Activated naive CD4-positive, alpha-beta T cell (primary cell): ENCODE measurements at places on chromosomes 1 and 21.

GRCh38 chr1:21845646-21846641 is 33.9 kb downstream of the LDLRAD2 start:
- DNase-seq, result no peak

DNA sequence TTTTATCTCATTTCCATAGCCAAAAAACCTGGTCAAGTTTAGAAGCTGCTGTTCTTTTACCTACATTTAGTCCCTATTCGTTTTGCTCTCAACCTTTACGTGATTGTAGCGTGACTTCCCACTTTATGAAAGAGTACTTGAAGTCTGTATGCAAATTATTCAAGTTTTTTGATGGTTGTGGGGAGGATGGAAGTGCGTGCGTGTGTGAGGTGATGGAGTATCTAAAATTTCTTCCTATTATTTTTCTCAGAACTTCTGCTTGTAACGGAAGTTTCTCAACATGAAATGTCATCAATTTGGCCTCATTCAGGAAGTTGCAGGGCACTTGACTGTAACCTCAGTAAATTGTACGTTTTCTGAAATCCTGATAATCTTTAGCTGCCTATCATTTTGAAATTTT is 64.0 kb downstream of the SAMSN1 start:
- DNase-seq, result no peak

GRCh38 chr1:181451661-181452230 is 31.6 kb upstream of the CACNA1E start:
- DNase-seq, result no peak

- no peak for DNase-seq
Measured at GRCh38 chr1:218348628-218349071, 3.5 kb downstream of the TGFB2 start.

DNA sequence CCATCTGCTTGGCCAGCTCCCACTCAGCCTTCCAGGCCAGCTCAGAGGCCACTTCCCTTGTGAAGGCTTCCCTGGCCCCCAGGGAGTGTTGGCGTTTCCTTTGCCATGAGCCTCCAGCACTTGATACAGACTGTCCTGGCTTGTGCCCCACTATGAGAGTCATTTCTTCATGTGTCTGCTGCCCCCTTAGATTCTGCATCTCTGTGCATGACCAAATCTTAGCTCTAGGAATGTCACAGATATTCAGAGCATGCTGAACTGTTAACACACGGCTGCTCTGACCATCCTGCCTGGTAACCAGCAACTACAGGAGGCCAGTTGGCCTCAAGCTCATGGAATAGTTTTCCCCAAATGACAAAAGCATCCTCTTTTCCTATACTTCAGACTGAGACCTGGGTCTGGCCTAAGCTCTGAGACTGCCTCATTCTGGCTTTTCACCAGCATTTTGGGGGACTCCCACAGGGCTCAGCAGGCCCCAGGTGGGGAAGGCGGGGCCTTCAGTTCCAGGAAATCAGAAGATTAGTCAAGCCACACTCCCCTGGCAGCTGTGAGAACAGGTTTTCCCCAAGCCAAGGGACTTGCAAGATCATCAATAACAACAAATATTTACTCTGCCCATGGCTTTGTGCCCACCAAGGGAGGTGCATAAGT is 182.6 kb upstream of the EDN2 start:
- DNase-seq, result no peak

- DNase-seq, result no peak
Measured at GRCh38 chr1:7278827-7279765, 492.0 kb upstream of the VAMP3 start.

DNA sequence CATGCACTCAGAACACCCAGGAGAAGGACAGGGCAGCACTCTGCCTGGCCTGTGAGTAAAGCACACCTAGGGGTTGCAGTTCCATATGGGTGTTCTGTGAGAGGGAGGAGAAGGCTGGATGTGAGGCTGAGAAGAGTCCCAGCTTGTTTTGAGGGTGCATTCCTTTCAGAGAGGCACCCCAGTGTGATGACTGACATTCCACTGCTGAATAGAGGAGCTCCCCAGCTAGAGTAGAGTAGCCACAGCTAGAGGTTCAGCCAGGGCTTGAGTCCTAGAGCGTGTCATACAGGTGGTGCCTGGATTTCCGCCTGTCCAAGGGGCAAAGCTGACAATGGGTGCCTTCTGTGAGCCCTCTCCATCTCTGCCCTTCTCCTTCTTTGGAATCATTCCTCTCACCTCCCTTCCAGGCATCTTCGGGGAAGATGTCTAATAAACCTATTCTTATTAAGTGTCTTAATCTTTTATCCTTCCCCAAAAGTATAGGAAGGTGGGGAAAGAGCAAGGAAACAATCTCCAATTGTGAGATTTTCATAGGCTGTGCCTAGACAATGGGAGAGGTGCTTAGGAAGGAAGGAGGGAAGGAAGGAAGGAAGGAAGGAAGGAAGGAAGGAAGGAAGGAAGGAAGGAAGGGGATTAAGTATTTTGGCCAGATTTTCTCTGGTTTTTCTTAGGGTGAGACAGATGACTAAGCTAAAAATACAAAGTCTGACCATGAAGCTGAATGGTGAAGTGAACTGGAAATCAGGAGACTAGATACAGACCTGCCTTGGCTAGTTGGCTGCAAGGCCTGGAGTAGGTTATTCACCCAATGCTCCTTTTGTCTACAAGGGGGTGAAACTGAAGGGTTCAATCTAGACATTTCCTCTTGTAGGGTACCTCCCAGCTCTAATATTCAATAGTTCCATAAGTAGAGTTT is 43.6 kb upstream of the SYT6 start:
- no peak for DNase-seq

DNA sequence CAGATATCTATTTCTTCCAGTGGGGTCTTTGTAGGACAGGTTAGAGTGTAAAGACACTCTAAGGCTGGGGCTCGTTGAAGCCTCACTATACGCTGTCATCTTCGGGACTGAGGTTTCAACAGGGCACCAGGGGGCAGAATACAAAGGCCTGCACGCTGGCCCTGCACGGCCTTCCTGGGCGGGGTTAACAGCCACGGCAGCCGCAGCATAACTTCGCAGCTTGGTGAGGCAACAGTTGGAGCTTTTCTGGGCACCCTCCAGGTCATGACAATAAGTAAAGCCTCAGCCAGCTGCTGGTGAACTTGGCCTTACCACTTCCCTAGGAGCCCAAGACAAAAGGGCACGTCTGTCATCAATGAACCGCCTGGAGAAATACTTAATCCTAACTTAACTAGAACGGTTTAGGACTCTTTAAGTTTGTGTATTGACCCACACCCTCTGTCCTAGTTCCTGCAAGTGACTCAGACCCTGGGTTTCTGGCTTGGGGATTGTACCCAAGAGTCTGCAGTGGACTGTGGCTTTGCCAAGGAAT is 2.3 kb upstream of the RUNX1 start:
- peak; percentile 28 for DNase-seq

GRCh38 chr1:27635396-27636142 is 584 bp upstream of the FGR start:
- DNase-seq, result no peak

- no peak for DNase-seq
Measured at GRCh38 chr1:200468264-200469001, 58.6 kb upstream of the ZNF281 start.

GRCh38 chr1:102531036-102531435 is 534.3 kb upstream of the OLFM3 start:
- no peak for DNase-seq
